ENCODE measurements at places on chromosomes 4 and X. TPM values are rescaled to one million over a fixed set of nuclear protein-coding genes. Genes with fewer than 3 reads are reported as not detected.

The ADD1 gene
- 218 TPM for total RNA-seq

DNA sequence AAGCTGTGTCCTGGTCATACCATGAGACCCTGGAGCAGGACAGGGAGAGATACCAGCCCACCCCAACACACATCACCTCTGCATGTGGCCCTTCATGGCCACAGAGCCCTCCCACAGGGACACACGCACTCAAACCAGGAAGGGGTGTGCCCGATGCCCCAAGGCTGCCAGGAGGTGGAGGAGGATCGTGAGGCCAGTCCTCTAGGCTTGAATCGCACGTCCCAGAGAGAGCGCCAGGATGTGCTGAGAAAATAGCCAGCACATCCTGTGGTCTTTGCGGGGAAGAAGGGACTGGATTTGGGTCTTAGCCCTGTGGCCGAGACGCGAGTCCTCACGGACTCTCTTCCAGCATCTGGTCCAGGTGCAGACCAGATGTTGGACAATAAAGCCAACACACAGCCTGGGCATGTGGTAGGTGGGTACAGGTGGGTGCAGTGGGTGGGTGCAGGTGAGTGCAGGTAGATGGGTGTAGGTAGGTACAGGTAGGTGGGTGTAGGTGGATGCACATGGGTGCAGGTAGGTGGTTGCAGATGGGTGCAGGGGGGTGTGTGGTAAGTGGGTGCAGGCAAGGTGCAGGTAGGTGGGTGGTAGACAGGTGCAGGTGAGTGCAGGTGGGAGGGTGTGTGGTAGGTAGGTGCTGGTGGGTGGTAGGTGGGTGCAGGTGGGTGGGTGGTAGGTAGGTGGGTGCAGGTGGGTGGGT is 94.3 kb upstream of the AFAP1 start:
- no peak overlapping the region for H3K4me3 ChIP-seq
- DNase-seq: no peak
- H3K36me3 ChIP-seq: no peaks in the 10 kb centered on the region
- H3K27ac ChIP-seq: no peak overlapping the region
- no peaks in the 10 kb centered on the region for H3K4me1 ChIP-seq
- no peaks in the 10 kb centered on the region for H3K27me3 ChIP-seq

The PNMA5 gene
- total RNA-seq: not detected

DNA sequence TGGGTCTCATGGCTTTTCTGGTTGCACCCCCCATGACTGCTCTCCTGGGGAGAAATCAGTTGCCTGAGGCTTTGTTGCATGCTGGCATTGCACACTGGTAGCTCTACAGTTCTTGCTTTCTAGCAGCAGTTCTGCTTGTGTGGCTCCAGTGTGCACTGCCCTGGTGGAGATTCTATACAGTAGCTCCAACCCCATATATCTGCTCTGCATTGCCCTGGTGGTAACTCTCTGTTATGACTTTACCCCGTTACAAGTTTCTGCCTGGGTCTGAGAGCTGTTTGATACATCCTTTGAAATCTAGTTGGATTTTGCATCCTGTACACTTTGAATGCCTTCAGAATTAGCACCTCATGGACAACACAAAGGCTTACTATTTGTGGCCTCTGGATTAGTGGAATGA is 241.4 kb upstream of the EPHA5 start:
- H3K4me3 ChIP-seq: no peak overlapping the region
- no peak for DNase-seq
- H3K27ac ChIP-seq: no peak overlapping the region
- H3K36me3 ChIP-seq: no peaks in the 10 kb centered on the region

DNA sequence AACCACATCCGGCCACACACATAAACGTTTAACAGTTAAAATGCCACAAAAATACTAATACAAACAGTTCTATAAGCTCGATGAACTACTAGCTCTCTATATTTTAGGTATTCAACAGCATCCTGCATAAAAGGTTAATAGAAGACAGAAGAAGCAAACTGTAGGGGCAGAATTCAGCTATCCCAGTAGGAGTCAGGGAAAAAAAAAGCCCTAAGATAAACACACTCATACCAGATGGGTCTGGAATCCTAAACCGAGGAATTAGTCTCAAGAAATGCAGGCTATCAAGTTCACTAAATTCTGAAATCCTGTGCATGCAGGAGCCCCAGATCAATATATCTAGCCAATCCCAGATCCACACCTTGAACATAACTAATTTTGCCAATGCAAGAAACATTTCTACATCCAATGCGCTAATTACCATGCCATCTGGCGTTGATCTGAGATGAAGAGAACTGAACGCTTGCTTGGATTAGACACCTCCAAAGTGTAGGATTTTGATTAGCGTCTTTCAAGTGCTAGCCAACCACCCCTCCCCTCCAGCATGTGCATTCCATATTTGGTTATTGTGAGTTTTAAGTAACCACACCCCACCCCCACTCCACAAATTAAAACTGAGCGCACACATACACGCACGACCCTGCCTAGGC is 512.2 kb upstream of the INTU start:
- H3K36me3 ChIP-seq: no peaks in the 10 kb centered on the region
- H3K4me3 ChIP-seq: no peak overlapping the region
- DNase-seq: no peak
- no peaks in the 10 kb centered on the region for H3K27me3 ChIP-seq

GRCh38 chr4:19880206-19880605 is 371.5 kb upstream of the SLIT2 start:
- no peak overlapping the region for H3K27ac ChIP-seq
- H3K4me1 ChIP-seq: no peaks in the 10 kb centered on the region
- no peak for DNase-seq

The BTC gene
- total RNA-seq: 7.0 TPM

The ETDB gene
- total RNA-seq: not detected

DNA sequence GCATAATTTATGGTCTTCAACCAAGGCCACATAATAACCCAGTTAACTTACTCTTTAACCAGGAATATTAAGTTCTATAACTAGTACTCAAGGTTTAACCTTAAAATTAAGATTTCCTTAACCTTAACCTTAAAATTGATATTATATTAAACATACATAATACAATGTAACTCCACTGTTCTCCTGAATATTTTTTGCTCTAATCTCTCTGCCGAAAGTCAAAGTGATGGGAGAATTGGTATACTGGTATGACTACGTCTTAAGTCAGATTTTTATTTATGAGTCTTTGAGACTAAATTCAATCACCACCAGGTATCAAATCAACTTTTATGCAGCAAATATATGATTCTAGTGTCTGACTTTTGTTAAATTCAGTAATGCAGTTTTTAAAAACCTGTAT is 22.8 kb downstream of the EREG start:
- no peaks in the 10 kb centered on the region for H3K4me1 ChIP-seq
- no peak overlapping the region for H3K27ac ChIP-seq
- H3K4me3 ChIP-seq: no peak overlapping the region
- no peaks in the 10 kb centered on the region for H3K36me3 ChIP-seq

DNA sequence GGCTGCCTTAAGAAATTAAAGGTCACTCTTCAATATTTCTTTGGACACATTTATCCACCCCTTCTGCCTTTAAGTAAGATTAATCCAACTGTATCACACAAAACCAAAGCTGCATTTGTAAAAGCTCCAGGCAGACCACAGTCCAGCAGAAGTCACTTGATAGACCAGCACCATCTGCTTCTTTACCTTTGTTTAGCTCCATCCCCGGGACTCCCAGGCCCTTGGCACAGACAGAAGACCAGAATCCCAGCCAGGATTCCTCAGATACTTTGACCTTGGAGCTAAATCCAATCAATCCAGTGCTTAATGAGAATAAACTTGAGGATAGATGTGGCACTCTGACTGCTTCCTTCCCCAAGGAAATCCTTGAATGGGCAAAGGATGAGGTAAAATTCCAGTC is 333.1 kb upstream of the RASGEF1B start:
- no peak overlapping the region for H3K4me3 ChIP-seq
- H3K4me1 ChIP-seq: no peaks in the 10 kb centered on the region
- DNase-seq: no peak
- H3K27me3 ChIP-seq: no peaks in the 10 kb centered on the region
- no peaks in the 10 kb centered on the region for H3K36me3 ChIP-seq

GRCh38 chrX:140250391-140250790 is 254.5 kb downstream of the SOX3 start:
- H3K27ac ChIP-seq: no peak overlapping the region
- no peaks in the 10 kb centered on the region for H3K4me1 ChIP-seq
- no peak overlapping the region for H3K4me3 ChIP-seq
- no peak for DNase-seq

The DHRSX gene
- total RNA-seq: 29.7 TPM

- no peak overlapping the region for H3K4me3 ChIP-seq
- peaks cover 11% of the 10 kb centered on the region for H3K4me1 ChIP-seq
- H3K27me3 ChIP-seq: no peaks in the 10 kb centered on the region
- H3K27ac ChIP-seq: no peak overlapping the region
Measured at GRCh38 chr4:76998251-76998901, 48.8 kb downstream of the SEPTIN11 start.

- no peak overlapping the region for H3K27ac ChIP-seq
- H3K4me1 ChIP-seq: no peaks in the 10 kb centered on the region
- DNase-seq: no peak
- H3K4me3 ChIP-seq: no peak overlapping the region
- no peaks in the 10 kb centered on the region for H3K27me3 ChIP-seq
Measured at GRCh38 chr4:11297627-11298026, 131.1 kb downstream of the HS3ST1 start.
